ENCODE measurements at places on chromosomes 11 and 22.
A peak's percentile ranks its signal among the peaks of the same experiment; 100 is the strongest.

GRCh38 chr11:12769834-12770345 is 95.7 kb downstream of the TEAD1 start:
- peak; percentile 55 for DNase-seq

DNA sequence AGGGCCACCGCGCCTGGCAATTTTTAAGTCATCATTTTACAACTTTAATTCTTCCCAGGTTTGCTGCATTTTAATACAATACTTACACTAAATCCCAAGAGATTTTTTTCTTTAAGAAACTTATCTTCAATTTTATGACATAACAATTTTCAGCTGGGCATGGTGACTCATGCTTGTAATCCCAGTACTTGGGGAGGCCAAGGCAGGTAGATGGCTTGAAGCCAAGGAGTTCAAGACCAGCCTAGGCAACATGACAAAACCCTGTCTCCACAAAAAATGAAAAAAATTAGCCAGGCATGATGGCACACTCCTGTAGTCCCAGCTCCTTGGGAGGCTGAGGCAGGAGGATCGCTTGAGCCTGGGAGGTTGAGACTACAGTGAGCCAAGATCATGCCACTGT is 38.8 kb downstream of the CLDN25 start:
- no peak for DNase-seq

- DNase-seq = no peak
Observed at GRCh38 chr11:128789497-128790150, 77.5 kb downstream of the KCNJ1 start.

DNA sequence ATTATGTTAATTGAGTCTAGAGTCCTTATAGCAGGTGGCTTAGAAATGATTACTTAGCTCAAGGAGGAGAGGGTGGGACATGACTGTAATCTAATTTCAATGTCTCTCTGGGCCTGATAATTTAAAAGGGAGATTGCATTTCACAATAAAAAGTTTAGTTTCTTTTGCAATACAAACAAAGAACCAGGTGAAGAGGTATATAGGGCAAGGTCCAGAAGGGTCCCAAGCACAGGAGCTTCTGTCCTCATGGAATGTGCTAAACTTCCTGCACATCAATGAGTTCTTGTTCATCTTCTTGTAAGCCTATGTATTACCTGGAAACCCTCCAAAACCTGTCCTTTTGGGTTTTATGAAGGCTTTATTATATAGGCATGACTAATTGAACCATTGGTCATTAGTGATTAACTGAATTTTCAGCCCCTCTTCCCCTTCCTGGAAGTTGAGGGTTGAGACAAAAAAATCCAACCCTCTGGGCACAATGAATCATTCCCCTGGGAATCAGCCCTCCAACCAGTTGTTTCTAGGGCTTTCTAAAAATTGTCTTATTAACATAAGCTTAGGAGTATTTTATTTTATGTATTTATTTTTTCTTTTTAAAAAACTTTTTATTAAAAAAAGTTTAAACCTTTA is 37.6 kb downstream of the MS4A2 start:
- DNase-seq = no peak

DNA sequence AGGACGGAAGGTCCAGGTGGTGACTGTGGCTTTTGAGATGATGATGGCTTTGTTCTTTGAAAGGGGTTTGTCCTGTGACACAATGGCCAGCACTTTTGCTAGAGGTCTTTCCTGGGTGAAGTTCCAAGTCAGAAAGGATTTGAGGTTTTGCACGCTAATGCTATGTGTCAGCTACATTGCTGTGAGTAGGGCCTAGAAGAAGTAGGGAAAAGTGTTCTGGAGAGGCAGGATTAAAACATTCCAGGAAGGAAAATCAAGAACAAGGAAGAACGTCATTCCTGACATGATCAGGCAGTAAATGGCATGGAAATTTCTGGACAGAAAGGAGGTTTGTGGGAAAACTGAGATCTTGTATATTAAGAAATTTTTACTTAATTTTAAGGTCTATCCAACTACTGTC is 290.7 kb downstream of the NTM start:
- no peak for DNase-seq

DNA sequence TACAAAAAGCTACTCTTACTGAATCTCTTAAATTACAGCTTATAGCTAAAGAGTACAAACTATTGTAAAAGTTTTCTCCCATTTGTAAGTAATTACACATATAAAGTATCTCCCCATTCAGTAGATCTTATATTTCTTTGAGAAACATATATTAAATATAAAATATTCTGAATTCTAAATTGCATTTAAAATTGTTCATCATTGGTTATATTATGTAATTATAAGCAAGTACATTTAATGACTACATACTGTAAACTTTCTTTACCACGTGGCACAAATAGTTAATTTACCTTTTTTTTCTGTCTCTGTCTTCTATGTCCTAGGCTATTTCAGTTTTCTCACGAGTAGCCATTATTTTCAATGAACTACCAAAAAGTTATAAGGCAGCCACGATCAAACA is 101.2 kb upstream of the SERPIND1 start:
- DNase-seq = no peak

DNA sequence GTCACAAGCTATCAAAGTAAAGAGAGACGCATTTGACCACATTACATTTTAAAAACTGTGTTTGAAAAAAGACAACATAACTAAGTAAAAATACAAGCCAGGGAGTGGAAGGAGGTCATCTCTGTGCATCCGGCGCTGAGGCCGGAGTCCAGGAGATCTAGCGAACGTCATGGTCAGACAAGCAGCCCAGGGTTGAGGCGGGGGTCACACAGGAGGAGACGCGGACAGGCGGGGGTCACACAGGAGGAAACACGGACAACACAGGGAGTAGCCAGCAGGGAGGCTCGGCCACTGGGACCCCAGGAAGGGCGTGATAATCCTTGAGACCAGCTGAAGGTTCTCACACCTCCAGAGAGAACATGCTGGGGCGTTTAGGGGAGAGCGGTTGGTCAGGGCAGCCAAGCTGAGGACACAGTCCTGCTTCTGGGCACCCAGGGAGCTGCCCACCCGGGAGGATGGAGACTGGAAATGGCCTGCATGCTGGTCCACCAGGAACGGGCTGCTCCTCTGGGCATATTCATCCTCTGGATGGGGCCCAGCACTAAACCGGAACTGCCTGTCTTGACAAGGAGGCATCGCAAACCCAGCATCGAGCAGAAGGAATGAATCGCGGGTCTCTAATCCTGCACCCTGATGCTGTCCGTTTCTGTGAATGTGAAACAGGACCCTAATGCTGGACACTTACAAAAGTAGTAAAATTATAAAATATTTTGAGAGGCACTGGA is 40.9 kb upstream of the MUC5AC start:
- no peak for DNase-seq

DNA sequence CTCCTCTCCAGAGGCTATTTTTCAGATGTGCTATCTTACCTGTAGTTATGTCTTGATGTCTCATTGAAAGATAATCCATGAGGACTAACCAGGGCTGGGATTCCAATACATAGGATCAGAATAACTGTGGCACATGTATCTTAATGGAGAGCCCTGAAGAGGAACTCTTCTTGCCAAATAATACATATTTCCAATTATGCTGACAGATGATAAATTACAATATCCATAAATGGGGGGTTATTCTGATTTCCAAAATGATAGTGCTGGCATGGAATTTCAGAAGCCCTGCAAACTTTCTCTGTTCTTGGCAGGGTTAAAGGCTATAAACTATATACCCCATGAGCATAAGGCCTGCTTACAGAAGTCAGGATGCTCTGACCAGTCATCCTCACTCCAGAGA is 154.2 kb downstream of the ATG16L2 start:
- DNase-seq = no peak

DNA sequence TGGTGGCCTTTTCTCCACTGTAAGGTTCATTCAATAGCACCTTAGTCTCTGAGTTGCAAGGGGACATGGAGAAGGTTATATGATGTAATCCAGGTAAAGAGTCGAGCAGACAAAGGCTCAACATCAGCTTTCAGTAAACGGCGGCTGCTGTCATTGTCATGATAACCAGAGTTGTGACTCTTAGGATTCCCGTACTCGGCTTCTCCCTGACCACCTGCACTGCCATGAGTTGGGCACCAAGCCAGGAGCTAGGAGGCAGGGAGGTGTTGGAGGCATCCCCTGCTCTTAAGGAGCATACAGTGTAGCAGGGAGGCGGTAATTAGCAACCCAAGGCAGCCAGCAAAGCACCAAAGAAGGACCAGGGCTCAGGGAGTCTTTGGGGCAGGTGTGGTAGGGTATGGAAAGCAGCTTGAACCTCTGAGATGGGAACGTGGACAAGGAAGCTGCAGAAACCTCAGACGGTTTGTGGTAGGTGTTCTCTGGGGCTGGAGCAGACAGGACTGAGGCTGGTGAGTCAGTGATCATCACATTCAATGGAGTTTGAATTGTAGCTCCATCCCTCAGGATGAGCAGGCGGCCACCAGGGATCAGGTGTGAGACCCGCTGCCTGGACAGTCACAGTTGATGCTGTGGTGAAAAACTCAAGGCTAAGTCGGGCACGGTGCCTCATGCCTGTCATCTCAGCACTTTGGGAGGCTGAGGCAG is 31.7 kb downstream of the LIF start:
- DNase-seq = no peak

- DNase-seq = no peak
Observed at GRCh38 chr11:125053167-125053566, 9.9 kb upstream of the SLC37A2 start.

- DNase-seq = no peak
Observed at GRCh38 chr11:2748814-2749554, 49.2 kb upstream of the KCNQ1OT1 start.

DNA sequence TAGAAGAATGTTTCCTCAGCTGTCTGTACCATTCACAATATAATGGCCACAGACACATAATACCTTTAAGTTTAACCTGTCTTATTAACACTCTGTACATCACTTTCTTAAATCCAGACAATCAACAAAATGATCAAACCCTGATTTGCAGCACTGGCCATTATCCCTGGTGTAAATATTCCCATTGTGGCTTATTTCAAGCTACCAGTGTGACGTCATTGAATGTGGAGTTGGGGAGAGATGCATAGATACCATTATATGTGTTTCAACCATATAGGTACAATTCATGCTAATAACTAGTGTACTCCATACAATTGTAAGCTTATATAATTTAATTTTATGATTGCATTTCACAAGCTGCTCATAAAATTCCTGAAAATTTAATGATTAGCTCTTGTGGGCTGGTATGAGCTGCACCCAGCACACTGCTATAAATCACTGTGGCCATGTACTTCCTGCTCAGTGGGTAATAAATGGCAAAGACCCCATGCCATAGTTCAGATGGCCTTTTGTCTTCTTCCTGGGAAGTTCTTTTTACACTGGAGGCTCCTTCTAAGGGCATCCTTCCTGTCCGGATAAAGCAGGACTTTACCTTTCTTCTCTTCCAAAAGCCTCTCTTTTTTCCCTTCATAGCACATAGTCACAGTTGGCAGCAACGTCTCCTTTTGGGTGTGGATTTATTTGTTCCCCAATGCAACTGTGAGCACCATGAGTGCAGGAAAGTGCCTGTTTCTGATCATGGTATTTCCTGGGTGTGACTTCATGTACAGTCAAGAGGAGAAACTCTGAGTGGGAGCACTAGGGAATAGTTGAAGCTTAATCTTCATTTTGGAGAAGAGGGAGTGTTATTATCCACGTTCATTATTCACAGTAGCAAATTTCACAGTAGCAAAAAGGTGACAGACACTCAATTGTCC is 87.8 kb downstream of the MIAT start:
- no peak for DNase-seq

- DNase-seq = no peak
Observed at GRCh38 chr22:28629420-28630176, 50.0 kb downstream of the TTC28 start.
